ENCODE measurements at places on chromosomes 11 and 22.

DNA sequence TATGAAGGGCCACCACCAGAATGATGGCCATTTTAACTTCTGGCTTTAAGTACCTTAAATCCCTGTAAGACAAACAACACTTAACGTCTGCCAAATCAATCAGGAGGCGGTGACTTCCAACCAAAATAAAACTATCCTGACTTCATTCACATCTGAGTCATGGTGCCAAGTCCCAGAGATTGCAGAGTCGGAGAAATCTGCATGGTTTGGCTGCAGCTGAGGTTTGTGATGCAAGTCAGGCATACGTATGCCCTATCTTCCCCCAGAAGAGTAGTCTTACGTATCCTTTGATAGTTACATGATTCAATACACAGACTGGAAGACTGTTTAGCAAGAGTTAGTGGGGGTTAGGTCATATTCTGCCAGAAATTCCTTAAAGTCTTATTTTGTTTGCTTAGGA, 1.7 kb upstream of the GAB2 start:
- no peak for DNase-seq

GRCh38 chr11:11536650-11537049, 85.2 kb downstream of the GALNT18 start:
- no peak for DNase-seq

DNA sequence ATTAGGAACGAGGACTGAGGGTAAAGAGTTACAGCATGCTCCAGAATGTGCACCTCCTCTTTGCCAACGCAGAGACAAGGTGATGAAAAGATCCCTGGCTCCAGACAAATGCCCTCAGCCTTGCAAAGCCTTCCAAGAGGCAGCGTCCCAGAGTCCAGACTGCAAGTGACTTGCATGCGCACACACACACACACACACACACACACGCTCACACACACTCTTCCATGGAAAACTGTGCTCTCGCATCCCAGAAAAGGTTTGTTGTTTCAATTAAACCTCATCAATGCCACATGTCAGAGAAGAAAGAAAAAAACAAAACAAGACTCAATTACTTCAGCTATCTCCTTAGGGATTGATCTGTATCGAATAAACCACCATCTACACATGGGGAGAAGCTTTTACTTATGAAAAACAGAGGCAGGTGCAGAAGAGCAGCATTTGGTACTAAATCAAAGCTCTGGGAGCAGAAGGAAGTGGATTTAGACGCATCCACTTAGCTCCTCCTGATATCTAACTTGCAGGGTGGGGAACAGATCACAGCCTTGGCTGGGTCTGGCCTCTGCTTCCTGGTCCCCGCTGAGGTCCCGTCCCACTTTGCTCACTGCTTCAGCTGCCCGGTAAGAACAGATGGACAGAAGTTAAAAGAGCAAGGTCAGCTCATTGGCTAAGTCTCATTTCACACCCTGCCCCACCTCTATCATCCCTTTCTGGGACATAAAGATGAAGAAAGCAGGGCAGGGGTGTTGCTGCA, 249.8 kb upstream of the BLID start:
- no peak for DNase-seq

- DNase-seq: no peak
Observed at GRCh38 chr11:109553284-109553683, 131.3 kb downstream of the C11orf87 start.

DNA sequence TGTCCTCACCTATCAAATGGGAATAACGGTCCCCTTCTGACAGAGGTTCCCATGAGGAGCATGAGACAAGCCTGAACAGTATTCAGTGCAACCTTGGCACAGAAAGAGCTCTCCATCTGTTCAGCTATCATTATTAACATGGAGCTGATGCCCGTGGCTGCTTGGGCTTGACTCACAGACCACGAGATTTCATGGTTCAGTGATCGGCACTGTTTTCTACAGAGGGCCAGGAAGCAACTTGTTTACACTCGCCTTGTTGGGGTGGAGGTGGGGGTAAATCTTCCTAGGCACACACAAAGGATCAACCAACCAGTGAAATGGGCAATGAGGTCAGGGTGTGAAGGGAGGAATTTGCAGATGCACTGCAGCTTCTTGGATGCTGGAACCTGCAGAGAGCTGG, 88.2 kb downstream of the CWC15 start:
- no peak for DNase-seq

DNA sequence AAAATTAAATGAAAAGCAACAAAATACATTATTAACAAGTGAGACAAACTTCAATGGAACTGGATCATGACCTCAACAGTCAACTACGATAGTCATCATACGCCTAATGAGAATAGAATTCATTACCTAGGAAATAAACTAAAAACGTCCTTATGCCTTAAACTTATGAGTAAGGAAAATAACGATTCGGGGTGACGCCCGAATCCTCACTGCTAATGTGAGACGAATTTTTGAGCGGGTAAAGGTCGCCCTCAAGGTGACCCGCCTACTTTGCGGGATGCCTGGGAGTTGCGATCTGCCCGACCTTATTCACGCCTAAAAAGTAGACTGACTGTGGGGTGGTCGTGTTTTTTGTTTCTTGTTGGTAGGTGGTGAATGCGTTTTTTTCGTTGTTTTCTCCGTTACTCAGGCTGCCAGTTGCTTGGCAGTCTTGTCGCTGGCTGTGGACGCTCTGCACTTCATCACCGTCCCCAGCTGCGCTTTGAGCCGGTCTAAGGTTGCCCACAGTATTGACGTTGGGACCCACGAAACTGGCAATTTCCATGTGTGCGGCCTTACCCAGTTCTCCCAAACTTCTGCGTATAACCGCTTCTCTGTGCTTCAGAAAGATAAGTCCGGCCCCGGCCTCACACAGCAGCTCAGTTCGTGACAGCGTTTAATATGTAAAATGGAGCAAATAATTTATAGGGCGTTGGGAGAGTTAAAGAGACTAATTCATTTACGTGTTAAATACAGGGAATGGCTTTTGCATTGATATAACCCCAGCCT, 593 bp upstream of the POLDIP3 start:
- DNase-seq: peak; percentile 93

DNA sequence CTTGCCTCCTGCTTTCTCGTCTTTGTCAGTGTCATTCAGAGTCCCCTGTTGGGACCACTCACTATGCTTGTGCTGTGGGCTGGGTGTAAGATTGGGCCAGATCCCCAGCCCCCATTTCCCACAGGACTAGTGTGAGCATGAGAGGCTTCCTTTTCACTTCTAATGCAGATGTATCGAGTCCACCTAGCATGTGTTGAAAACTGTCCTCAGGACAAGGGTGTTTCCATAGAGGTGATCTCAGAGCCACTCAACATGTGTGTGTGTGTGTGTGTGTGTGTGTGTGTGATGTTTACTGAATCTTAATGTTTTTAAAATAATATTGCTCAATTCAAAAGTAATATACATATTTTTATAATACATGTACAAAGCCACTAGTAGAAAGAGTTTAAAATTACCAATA, 11.4 kb upstream of the CD44 start:
- DNase-seq: no peak

- no peak for DNase-seq
Observed at GRCh38 chr11:123286761-123287160, 91.7 kb upstream of the CLMP start.

DNA sequence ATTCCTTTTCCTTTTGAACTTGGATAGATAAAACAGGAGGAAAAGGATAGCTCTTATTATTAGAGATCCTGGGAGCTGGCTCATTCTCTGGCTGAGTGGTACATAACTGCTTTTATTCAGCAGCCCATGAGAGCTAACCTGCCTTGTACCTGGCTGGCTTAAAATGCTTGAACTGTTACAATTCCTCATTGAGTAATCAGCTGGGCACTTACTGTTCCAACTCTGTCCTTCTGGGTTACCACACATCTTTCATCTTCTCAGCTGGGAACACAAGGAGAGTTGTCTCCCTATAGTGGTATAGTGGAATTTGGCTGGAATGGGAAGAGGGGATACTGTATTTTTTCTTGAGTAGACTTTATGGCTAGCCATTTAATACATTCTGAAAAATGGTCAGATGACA, 39.8 kb upstream of the SPTBN2 start:
- DNase-seq: no peak

GRCh38 chr11:44621140-44621681, 55.7 kb downstream of the CD82 start:
- DNase-seq: peak; percentile 46

DNA sequence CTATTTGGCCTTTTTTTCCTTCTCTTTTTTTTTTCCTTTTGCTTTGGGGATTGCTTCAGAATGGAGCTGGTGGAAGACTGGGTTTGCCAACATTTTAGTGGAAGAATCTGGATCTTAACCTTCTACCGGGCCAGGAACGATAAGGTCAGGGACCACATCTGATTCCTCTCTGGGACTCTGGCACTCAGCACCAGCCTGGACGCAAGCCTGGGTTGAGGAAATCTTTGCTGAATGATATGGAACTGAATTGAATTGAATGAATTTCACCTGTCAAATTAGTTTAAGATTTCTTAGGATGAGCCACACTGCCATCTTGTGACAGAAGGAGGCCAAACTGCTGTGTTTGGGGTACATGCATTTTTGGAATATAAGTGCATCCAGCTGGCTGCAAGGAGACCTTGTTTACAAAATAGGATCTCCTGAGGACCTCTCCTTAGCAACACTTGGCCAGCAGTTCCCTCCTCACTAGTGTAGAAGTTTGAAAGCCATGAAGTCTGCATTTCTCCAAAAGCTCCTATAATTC, 30.4 kb downstream of the TPBGL start:
- peak; percentile 3 for DNase-seq

DNA sequence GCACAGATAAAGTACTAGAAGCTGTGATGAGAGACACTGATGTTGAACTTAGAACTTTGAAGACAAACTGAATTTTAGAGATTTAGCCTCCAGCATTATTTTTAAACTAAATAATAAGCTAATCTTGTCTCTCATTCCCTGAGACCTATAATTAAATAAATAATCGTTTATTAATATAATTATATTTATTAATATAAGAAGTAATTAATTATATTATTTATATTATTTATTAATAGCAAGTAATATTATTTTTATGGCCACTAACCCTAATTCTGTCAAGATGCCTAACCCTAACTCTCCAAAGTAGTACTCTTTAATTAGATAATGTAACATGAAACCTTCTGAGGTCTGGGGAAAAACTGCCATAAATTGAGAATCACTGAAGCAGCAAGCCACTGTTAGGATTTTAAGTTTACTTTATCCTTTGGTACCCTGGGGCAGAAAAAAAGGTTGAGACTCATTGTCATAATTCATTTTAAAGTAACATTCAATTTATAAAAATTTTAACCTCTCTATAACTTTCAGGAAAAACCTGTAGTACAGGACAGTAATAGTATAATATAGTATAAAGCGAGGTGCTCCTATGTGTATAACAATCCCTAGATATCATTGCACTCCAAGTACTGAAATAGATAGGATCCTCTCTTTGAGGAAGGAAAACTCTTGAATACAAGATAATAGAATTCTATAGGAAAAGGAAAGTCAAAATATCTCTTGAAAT, 85.4 kb downstream of the TTC28 start:
- DNase-seq: no peak

DNA sequence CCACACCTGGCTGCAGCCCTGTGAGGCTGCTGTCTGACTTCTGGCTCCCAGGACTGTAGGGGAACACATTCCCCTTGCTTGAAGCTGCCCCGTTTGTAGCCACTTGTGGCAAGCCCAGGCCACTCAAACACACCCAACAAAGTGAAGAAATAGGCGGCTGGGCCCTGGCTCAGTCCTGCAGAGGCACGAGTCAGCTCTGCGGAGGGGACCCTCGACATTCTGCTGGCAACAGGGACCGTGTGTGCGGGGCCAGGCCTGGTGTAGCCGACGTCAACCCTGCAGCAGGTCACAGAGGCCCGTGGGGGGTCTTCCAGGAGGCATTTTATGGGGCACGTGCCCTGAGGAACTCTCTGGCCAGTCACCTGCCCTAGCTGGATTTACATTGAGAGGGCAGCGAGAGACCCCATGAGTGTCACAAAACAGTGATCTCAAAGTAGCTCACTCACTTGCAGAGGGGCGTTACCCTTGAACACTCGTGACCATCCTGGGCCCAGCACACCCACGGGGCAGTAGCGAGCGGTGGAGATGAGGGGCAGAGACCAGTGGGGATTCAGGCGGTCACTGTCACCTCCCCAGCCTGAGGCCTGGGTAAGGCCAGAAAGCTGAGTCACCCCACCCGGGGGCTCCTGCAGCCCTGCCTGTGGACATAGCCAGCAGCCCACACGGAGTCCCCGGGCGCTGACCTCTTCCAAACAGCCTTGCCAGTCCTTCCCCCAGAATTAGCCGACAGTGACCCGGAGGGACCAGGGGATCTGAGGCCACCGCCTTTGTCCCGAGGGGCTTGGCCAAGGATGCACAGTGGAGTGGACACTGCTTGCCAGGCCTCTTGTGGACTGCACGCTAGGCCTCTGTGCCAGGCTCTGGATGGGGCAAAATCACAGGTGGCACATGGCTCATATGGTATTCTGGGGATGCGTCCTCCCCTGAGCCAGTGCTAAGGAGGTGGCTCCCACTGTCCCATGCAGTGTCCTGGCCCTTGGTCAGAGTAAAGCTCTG, 139.5 kb downstream of the CTTN start:
- no peak for DNase-seq

- DNase-seq: no peak
Observed at GRCh38 chr11:107562647-107563208, 2.8 kb downstream of the ALKBH8 start.

DNA sequence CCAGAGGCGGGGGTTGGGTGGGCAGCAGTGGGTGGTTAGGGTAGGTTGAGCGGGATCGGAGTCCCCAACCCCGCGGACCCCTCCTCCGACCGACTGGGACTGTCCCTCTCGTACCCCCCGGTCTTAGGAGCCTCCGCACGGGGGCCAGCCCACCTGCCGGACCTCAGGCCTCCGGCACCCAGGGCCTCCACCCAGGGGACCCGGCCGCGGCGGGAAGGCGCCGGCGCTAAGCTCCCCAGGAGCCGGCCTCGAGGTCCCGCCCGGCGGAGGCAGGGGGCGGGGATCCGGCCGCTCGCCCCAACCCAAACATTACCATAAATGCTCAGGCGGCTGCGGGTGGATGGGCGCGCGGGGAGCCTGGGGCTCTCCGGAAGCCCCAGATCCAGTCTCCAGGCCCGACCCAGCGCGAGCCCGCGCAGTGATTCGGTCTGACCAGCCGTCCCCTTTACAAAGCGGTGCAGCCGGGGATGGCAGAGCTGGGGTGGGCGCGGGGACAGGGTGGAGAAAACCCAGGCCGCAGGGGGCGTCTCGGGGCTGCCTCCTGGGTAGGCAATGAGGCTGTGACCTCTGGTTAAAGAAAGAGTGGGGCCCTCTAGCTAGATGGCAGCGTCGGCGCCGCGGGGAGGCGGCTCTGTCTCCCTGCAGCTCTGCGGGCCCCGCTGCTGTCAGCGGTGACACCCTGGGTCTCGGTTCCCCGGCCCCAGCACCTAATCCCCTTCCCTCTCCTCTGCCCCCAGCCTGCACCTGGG, 4.0 kb upstream of the MCAM start:
- no peak for DNase-seq

Data from NCI-H1930 (cell line).